ENCODE measurements at places on chromosomes 6 and 20.

DNA sequence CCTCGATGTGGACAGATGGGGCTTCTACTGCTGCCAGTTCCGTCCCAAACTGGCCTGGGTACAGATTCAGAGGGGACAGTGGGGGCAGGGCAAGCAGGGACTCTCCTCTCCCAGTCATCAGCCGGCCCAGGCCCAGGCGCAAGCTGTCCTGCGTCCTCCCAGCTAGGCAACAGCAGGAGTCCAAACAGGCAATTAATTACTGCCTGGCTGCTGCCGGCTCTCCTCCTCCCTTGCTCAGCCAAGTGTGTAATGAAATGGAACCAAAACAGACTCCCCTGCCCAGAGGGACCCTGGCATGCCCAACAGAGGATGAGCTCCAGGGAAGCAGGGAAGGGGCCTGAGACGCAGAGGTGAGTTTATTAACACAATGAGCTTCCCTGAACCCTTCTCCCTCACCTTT, 17.8 kb upstream of the SLC32A1 start:
- H3K4me1 ChIP-seq: no peaks in the 10 kb centered on the region
- peaks cover 14% of the 10 kb centered on the region for H3K27me3 ChIP-seq
- H3K36me3 ChIP-seq: no peaks in the 10 kb centered on the region
- H3K27ac ChIP-seq: no peak overlapping the region

DNA sequence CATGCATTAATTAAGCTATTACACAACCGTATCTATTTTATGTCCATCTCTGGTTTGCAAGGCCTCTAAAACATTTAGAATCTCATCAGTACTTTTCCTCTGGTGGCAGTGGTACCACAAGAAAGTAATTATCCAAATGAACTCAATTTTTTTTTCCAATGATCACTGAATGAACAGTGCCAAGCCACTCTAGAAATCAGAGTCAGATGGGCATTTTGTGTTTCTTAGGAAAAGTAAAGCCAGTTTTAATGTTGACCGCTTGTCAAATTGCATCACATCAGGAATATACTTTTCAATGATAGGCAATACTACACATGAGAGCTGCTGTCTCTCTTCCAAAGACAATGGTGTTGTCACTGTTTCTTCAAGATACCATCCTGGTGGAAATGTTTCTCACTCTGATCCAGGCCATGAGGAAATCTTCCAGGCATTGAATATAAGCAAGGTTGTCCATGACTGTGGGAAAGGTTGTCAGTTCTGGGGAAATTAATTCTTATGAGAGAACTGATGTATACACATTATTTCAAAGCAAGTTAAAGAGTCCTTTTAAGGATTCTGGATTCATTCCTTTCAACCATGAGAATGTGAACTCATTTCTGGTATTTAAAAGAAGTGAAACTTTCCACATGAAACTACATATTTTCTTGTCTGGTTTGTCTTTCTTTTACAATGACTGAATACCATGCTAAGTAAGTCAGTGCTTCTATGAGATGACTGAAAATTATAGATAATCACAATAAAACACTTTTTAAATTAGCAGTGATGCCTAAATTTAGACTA, 108.8 kb upstream of the TCF21 start:
- H3K4me3 ChIP-seq: no peak overlapping the region
- H3K36me3 ChIP-seq: no peaks in the 10 kb centered on the region
- no peak overlapping the region for H3K27ac ChIP-seq
- H3K27me3 ChIP-seq: peaks cover 5% of the 10 kb centered on the region
- H3K4me1 ChIP-seq: no peaks in the 10 kb centered on the region

- DNase-seq: no peak
- H3K27ac ChIP-seq: no peak overlapping the region
- H3K27me3 ChIP-seq: no peaks in the 10 kb centered on the region
- no peak overlapping the region for H3K4me3 ChIP-seq
Measured at GRCh38 chr20:51286758-51287157, 255.8 kb downstream of the NFATC2 start.

DNA sequence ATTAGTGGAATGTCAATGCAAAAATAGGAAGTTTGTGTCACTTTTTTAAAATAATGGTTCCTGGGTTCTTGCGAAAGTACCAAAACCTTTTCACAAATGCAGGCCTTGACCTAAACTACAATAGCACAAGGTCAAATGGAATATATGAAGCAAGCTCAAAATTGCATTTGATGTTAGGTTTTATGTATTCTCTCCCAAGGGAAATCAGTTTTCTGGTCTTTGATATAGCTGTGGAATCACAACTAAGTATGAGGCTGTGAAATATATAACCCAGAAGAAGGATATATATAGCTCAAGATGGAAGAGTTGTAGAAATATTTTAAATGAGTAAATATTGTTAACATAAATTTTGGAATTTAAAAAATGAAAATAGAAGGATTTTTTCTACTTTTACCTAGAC, 327.3 kb downstream of the RIMS1 start:
- no peaks in the 10 kb centered on the region for H3K36me3 ChIP-seq
- H3K4me1 ChIP-seq: no peaks in the 10 kb centered on the region
- H3K4me3 ChIP-seq: no peak overlapping the region

DNA sequence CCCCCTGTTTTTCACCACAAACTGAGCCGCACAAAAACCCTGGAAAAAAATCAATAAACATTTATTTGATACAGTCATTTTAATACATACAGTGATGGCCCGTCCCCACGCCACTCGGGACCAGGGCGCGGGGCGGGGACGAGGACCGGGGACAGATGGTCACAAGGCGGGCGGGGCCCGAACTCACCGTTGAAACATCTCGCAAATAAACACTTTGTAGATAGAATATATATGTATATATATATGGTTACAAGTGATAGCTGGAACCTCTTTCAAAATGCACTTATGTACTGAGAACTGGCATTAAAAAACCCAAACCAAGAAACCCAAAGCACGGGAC, 418 bp upstream of the UCKL1 start:
- DNase-seq: no peak
- H3K36me3 ChIP-seq: peaks cover 17% of the 10 kb centered on the region
- peak overlapping the region; percentile 83 for H3K27ac ChIP-seq
- no peaks in the 10 kb centered on the region for H3K27me3 ChIP-seq

GRCh38 chr6:760982-761955, 68.3 kb upstream of the EXOC2 start:
- H3K27me3 ChIP-seq: peaks cover 17% of the 10 kb centered on the region
- no peak for DNase-seq
- H3K36me3 ChIP-seq: no peaks in the 10 kb centered on the region
- H3K27ac ChIP-seq: no peak overlapping the region
- no peak overlapping the region for H3K4me3 ChIP-seq

- no peak for DNase-seq
- peaks cover 24% of the 10 kb centered on the region for H3K36me3 ChIP-seq
- H3K4me3 ChIP-seq: peak overlapping the region; percentile 24
- no peaks in the 10 kb centered on the region for H3K27me3 ChIP-seq
- H3K27ac ChIP-seq: peak overlapping the region; percentile 36
Measured at GRCh38 chr6:151387175-151387970, 4.0 kb downstream of the ZBTB2 start.

DNA sequence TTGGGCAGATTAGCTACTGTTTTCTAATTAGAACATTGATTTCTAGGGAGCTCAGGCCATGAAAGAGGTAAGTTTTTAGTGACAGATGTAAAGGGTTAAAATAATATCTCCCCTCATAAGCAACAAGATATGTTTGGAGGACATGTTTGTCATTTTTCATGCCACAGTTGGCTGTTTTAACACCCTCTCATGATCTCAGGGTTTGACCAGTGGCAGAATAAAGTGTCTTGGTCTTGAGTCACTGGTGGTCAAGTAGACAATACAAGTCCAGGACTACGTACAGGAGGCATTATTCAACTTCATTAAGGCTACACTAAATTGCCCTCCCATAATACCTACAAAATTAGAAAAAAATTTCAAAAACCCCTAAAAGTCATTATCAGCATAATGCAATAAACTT, 92.6 kb downstream of the F13A1 start:
- no peak for DNase-seq
- H3K36me3 ChIP-seq: no peaks in the 10 kb centered on the region
- H3K4me1 ChIP-seq: no peaks in the 10 kb centered on the region

DNA sequence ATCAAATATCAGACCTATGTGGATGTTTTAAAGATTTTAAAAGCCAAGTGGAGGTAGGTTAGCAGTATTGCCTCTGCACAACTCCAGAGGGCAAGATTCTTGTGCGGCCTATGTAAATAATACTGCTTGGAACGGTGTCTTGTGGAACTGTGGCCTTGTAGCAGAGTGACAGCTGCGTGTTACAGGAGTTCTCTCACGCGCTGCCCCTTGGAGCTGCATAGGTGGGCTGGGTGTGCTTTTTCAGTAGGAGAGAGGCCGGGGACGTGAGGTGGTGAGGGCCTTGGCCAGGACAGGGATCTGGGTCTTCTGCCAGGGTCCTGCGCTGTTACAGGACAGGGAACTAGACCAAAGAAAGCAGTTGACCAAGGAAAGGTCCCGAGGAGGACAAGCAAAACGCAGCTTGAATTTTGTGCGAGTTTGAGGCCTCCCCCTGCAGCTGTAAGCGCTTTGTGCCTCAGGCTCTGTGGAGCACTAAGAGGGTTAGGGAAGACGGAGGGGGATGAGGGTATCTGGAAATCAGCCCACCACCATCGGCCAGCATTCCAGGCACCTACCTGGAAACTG, 1.5 kb downstream of the TMEM181 start:
- H3K27me3 ChIP-seq: peaks cover 3% of the 10 kb centered on the region
- DNase-seq: no peak
- peaks cover 50% of the 10 kb centered on the region for H3K4me1 ChIP-seq
- peak overlapping the region; percentile 98 for H3K27ac ChIP-seq

DNA sequence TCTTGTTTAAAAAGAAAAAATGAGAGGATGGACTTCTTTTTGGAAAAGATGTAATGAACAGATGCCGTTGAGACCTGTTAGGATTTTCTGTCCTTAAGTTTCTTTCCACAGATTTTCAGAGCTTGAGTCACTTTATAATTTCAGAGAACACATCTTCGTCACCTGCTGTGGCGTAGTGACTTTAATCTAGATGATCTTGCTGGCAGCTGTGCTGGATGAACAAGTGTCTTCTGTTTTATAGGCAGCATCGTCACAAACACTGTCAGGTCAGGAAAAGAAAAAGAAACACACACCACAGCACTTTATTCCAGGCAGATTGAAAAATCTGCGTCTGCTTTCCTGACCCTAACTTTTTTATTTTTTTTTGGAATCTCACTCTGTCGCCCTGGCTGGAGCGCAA, 35.7 kb upstream of the GCNT2 start:
- no peak overlapping the region for H3K4me3 ChIP-seq
- no peaks in the 10 kb centered on the region for H3K4me1 ChIP-seq
- no peak overlapping the region for H3K27ac ChIP-seq
- no peak for DNase-seq
- H3K27me3 ChIP-seq: peaks cover 5% of the 10 kb centered on the region

- no peak for DNase-seq
- no peak overlapping the region for H3K4me3 ChIP-seq
- H3K27ac ChIP-seq: no peak overlapping the region
- peaks cover 60% of the 10 kb centered on the region for H3K4me1 ChIP-seq
- H3K36me3 ChIP-seq: peaks cover 31% of the 10 kb centered on the region
Measured at GRCh38 chr6:15449011-15449410, 203.1 kb downstream of the JARID2 start.

DNA sequence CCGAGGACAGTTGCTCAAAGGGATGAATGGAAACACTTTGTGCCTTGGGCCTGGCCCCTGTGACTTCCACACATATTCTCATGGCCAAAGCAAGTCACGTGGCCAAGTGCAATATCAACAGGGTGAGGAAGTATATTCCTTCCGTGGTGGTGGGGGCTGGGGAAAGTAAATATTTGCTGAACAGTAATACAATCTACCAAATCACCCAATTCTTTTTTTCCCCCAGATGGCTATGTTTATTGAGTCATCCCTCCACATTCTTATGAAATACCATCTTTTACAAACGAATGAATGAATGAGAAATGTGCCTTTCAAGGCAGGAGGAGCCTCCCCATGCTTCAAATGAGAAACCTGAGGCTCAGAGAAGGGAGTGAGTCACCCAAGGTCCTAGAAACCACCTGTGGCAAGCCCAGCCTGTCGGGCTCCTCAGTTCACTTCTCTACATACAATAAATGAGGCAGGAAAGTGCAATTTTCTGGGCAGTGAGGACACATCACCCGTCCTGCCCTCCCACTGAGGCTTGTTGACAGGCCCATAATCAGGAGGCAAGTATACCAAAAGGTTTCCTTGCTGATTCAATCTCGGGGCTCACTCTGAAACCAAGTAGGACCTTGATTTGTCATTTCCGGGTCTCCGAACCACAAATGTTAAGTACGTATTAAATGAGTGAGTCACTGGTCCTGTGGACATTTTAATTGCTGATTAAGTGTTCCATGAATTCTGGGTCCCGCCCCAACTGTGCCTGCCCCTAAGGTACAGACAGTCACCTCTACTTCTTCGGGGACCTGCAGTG, 25.3 kb upstream of the TOP1 start:
- no peaks in the 10 kb centered on the region for H3K27me3 ChIP-seq
- peak overlapping the region; percentile 73 for H3K4me3 ChIP-seq
- peaks cover 5% of the 10 kb centered on the region for H3K36me3 ChIP-seq
- peak overlapping the region; percentile 98 for H3K27ac ChIP-seq

DNA sequence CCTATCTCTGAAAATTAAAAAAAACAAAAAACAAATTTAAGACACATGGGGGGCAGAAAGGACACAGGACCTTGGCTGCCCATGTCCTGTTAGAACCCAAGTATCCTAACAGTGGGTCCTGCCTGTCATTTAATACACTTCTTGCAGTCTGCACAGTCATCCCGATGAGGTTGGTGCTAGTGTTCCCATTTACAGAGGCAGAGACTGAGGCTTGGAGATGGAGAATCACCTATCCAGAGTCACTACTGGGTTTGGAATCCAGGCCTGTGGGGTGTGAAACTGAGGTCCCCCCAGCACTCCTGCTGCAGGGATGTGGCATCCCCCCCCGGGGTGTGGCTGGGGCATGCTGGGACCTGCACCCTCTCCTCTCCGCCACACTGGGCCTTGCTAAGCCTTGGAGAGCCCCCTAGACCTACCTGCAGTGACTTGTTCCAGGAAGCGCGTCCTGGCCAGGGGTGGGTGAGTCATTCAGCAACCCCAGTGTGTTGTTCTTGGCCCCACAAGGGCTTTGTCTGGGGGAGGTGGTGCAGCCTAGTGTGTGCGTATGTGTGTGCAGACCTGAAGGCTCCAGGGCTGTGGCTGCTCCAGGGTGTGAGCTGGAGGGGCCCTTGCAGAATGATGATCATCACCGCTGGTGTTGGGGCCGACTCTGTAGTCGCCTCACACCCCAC, 49.7 kb downstream of the BCAS4 start:
- H3K27me3 ChIP-seq: no peaks in the 10 kb centered on the region
- no peak overlapping the region for H3K4me3 ChIP-seq
- H3K27ac ChIP-seq: peak overlapping the region; percentile 36
- no peaks in the 10 kb centered on the region for H3K36me3 ChIP-seq

- H3K27ac ChIP-seq: peak overlapping the region; percentile 33
- H3K4me1 ChIP-seq: peaks cover 14% of the 10 kb centered on the region
- peak overlapping the region; percentile 56 for H3K4me3 ChIP-seq
- no peak for DNase-seq
- H3K36me3 ChIP-seq: no peaks in the 10 kb centered on the region
Measured at GRCh38 chr6:144036835-144037195, 28.8 kb upstream of the PLAGL1 start.

- H3K4me1 ChIP-seq: no peaks in the 10 kb centered on the region
- DNase-seq: no peak
- H3K4me3 ChIP-seq: no peak overlapping the region
- H3K27ac ChIP-seq: no peak overlapping the region
- no peaks in the 10 kb centered on the region for H3K36me3 ChIP-seq
Measured at GRCh38 chr6:56104591-56104990, 142.8 kb downstream of the COL21A1 start.

- no peak overlapping the region for H3K4me3 ChIP-seq
- H3K36me3 ChIP-seq: no peaks in the 10 kb centered on the region
- H3K27ac ChIP-seq: no peak overlapping the region
- H3K4me1 ChIP-seq: no peaks in the 10 kb centered on the region
Measured at GRCh38 chr6:154872542-154873114, 122.5 kb upstream of the TIAM2 start.

- H3K27ac ChIP-seq: no peak overlapping the region
- DNase-seq: no peak
- H3K4me1 ChIP-seq: no peaks in the 10 kb centered on the region
- peaks cover 7% of the 10 kb centered on the region for H3K27me3 ChIP-seq
- H3K36me3 ChIP-seq: no peaks in the 10 kb centered on the region
Measured at GRCh38 chr6:11953641-11954040, 58.5 kb upstream of the HIVEP1 start.

Data from T-helper 2 cell treated with Interferon-gamma antibody and Interleukin-4, amounts not matched to agents 5 μg/mL and 100 μg/mL, for 36 hours (primary cell).